ENCODE measurements at places on chromosomes 3 and 15. TPM values are rescaled to one million over a fixed set of nuclear protein-coding genes. Genes with fewer than 3 reads are reported as not detected.

DNA sequence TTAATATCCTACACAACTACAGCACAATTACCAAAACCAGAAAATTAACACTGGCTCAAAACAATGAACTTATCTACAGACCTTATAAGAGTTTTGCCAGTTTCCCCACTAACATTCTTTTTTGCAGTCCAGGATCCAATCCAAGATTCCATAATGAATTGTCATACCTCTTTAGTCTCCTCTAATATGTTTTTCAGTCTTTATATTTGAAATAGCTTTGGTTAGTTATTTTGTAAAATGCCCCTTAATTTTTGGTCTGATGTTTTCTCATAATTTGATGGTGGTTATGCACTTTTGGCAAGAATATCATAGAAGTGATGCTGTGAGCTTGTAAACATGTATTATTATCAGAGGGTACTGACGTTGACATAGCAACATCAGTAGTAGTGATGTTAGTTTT, 124.3 kb downstream of the ISL2 start:
- no peak for DNase-seq

DNA sequence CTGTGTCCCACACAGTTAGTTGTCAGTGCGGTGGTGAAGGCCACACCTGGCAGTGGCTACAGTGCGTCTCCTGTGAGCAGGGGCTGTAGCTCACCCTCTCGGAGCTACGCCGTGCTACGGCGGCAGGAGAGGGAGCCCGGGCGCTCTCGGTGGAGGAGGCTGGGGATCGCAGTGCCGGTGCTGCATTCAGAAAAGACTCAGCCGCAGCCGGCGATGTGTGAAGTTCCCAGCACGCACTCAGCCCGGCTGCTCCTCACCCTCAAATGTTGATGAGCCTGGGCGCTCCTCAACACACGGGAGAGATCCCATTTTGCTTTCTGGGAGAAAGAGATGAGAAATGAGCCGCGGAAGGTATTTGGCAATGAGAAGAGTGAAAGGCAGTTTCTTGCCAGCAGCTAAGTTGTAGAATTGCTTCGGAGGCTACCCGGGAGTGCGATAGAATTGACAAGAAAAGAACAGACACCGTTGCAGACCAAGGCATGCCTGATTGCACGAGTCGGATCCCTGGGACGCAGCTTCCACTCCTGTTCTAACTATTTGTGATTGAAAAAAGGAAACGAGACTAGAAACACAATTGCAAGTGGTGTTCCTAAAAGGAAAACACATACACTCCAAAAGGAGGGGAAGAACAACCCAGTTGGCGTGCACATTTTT, at the start of gene UNC13C:
Gene UNC13C, plus strand, starts transcription at position 189 of the 654 bp plus-strand sequence. CDS start 34,463 bp downstream, outside the sequence.
- no peak for DNase-seq

- no peak for DNase-seq
Observed at GRCh38 chr3:61571516-61572336, 10.4 kb downstream of the PTPRG start.

Gene DUOX1
- 0.15 TPM for total RNA-seq

- DNase-seq: peak; percentile 10
Observed at GRCh38 chr3:27666272-27666671, 55.9 kb downstream of the EOMES start.

Gene PP2D1
- total RNA-seq: not detected

DNA sequence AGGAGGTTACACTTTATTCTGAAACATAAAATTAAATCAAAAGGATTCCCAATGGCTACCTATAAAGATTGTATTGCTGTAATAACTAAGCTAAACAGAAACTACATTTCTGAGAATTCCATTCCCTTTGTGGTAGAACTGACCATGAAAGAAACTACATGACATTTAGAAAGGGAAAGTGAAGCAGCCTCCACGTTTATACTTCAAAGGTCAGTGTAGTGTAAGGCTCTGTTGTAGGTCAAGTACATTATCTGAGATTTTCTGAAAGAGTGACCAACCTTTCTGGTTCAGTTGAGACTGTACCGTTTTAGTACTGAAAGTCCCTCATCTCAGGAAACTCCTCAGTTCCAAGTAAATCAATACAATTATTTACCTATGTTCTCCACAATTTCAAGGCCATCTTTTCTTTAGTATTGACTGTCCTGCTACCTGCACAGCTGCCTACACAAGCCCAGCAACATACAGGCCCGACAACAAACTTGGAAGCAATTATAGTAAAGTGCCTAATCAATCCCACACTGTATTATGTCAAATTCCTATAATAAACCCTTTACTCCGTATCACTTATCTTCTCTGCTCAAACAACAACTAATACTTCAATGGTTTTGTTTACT, 343.0 kb downstream of the PLOD2 start:
- no peak for DNase-seq

Gene TMEM108
- total RNA-seq: not detected

Gene HRG
- total RNA-seq: not detected

- no peak for DNase-seq
Observed at GRCh38 chr3:118540826-118541225, 493.8 kb downstream of the IGSF11 start.

Gene GOLGA6L4
- 3.9 TPM for total RNA-seq
